ENCODE measurements at places on chromosomes 11 and 22. TPM values are rescaled to one million over a fixed set of nuclear protein-coding genes. Genes with fewer than 3 reads are reported as not detected.
A peak's percentile ranks its signal among the peaks of the same experiment; 100 is the strongest.

GRCh38 chr11:117859488-117860112 is 16.9 kb downstream of the FXYD6 start:
- no peaks in the 10 kb centered on the region for H3K4me1 ChIP-seq
- H3K4me3 ChIP-seq: no peak overlapping the region
- no peak overlapping the region for H3K27ac ChIP-seq
- no peaks in the 10 kb centered on the region for H3K36me3 ChIP-seq
- DNase-seq: no peak

DNA sequence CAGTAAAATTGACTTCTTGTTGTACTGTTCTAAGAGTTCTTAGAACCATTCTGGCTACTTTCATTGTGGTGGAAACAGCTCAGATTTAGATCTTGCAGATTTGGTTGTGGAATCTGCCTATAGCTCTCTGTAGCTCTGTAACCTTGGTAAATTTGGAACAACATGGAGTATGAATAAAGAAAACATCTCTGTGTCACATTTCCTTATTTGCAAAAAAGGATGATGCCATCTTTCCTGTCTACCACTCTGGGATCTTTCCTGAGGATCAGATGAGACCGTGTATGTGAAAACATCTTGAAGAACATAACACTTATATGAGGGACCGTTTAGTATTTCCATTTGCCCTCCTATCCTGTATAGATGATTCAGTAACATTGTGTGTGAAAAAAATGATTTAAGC is 9.1 kb downstream of the ACRV1 start:
- no peak overlapping the region for H3K4me3 ChIP-seq
- no peak overlapping the region for H3K27ac ChIP-seq
- H3K27me3 ChIP-seq: no peaks in the 10 kb centered on the region
- DNase-seq: no peak
- H3K4me1 ChIP-seq: no peaks in the 10 kb centered on the region

- no peak for DNase-seq
- H3K4me1 ChIP-seq: peaks cover 4% of the 10 kb centered on the region
- no peaks in the 10 kb centered on the region for H3K27me3 ChIP-seq
- H3K36me3 ChIP-seq: no peaks in the 10 kb centered on the region
- H3K27ac ChIP-seq: no peak overlapping the region
Measured at GRCh38 chr22:22079404-22080148, 97.0 kb upstream of the TOP3B start.

DNA sequence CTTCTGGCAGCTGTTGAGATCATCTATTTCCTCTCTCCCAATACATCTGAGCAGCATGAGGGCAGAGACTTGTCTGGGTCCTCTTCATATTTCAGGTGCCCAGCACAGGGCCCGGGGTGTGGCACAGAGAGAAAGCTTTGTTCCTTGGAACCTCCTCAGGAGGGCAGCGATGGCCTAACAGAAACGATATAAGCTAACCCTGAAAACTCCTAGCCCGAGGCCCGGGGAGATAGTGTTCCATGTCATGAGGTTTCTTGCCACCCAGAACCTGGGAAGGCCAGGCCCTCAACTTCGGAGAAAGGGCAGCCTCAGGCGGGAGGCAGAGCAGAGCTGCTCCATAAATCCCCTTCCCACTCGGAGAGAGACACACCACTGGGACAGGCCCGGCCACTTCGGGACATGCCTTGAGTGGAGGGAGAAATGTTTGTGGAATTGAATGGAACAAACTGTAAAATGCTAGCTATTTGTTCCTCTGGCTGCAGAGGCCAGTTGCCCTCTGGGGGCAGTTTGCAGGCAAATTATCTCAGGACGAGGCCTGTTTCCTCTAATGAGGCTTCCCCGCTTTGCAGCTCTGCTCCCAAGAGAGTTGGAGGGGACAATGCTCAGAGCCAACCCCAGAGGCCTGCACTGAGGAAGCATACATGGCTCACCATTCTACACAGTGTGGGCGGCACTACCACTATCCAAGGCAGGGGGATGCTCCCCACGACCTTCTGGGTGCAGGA is 11.6 kb downstream of the ARRB1 start:
- no peaks in the 10 kb centered on the region for H3K27me3 ChIP-seq
- H3K4me1 ChIP-seq: peaks cover 73% of the 10 kb centered on the region
- no peak for DNase-seq
- no peak overlapping the region for H3K4me3 ChIP-seq
- H3K27ac ChIP-seq: peak overlapping the region; percentile 75
- peaks cover 3% of the 10 kb centered on the region for H3K36me3 ChIP-seq

- H3K27ac ChIP-seq: no peak overlapping the region
- DNase-seq: no peak
- no peak overlapping the region for H3K4me3 ChIP-seq
- H3K27me3 ChIP-seq: no peaks in the 10 kb centered on the region
- 0 out of 2 replicates have a peak, but pooled peaks cover 5% of the 10 kb centered on the region for H3K4me1 ChIP-seq
Measured at GRCh38 chr22:36771356-36772063, 4.4 kb downstream of the IFT27 start.

DNA sequence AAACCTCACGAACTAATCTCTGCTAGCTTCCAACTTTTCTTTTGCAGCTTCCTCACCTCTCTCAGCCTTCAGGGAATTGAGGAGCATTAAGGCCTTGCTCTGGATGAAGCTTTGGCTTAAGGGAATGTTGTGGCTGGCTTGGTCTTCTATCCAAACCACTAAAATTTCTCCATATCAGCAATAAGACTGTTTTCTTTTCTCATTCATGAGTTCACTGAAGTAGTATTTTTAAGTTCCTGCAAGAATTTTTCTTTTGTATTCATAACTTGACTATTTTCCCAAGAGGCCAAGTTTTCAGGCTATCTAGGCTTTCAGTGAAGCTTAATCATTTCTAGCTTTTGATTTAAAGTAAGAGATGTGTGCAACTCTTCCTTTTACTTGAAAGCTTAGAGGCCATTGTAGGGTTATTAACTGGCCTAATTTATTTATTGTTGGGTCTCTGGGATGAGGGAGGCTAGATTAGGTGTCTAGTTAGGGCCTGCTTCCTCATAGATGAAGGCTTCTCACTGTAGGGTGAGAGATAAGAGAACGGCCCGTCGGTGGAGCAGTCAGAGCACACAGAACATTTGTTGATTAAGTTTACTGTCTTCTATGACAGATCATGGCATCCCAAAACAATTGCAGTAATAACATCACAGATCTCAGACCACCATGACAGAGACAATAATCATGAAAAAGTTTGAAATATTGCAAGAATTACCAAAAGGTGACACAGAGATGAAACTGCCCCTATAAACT is 33.2 kb downstream of the CSF2RB start:
- H3K36me3 ChIP-seq: no peaks in the 10 kb centered on the region
- H3K27me3 ChIP-seq: no peaks in the 10 kb centered on the region
- no peak for DNase-seq
- no peak overlapping the region for H3K4me3 ChIP-seq

DNA sequence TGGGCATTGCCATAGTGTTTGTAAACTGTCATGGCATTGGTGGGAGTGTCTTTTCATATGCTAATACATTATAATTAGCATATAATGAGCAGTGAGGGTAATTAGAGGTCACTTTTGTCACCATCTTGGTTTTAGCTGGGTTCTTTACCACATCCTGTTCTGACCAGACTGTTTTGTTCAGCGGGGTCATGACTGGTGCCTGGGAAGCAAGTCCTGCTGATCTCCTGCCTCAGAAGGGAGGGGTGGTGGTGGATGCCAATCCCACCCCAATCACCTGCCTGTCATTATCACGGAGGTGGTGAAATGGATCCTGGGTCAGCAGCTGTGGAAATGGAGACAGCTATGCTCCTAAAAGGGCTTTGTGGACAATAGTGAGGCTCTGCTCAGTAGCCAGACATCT is 31.2 kb downstream of the IL18 start:
- H3K4me1 ChIP-seq: no peaks in the 10 kb centered on the region
- no peak for DNase-seq
- no peak overlapping the region for H3K4me3 ChIP-seq
- no peak overlapping the region for H3K27ac ChIP-seq

GRCh38 chr11:117072517-117073461 is 25.4 kb downstream of the SIK3 start:
- peak overlapping the region; percentile 28 for H3K27ac ChIP-seq
- no peak overlapping the region for H3K4me3 ChIP-seq
- peak; percentile 78 for DNase-seq
- no peaks in the 10 kb centered on the region for H3K27me3 ChIP-seq
- H3K4me1 ChIP-seq: peaks cover 68% of the 10 kb centered on the region

DNA sequence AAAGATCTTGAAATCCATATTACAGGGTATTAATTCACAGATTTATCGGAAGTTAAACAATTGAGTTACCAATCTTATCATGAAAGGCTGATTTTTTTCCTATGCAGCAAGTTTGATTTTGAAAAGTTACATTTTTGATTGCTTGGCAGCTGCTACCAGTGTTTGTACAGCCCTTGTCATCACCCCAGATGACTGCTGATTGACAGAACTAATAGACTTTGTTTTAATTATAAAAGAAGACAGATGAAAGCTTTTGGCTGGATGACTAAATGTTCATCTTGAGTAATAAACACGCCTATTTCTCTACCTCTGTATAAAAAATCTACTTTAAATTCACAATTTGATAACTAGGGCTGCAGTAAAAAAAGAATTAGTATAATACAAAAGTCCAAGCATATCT is 259.7 kb downstream of the TTC28 start:
- no peak overlapping the region for H3K27ac ChIP-seq
- H3K27me3 ChIP-seq: no peaks in the 10 kb centered on the region
- no peak for DNase-seq
- no peak overlapping the region for H3K4me3 ChIP-seq

- H3K4me1 ChIP-seq: no peaks in the 10 kb centered on the region
- DNase-seq: no peak
- H3K27ac ChIP-seq: no peak overlapping the region
- H3K27me3 ChIP-seq: no peaks in the 10 kb centered on the region
- no peaks in the 10 kb centered on the region for H3K36me3 ChIP-seq
Measured at GRCh38 chr11:109071262-109071661, 350.7 kb upstream of the C11orf87 start.

DNA sequence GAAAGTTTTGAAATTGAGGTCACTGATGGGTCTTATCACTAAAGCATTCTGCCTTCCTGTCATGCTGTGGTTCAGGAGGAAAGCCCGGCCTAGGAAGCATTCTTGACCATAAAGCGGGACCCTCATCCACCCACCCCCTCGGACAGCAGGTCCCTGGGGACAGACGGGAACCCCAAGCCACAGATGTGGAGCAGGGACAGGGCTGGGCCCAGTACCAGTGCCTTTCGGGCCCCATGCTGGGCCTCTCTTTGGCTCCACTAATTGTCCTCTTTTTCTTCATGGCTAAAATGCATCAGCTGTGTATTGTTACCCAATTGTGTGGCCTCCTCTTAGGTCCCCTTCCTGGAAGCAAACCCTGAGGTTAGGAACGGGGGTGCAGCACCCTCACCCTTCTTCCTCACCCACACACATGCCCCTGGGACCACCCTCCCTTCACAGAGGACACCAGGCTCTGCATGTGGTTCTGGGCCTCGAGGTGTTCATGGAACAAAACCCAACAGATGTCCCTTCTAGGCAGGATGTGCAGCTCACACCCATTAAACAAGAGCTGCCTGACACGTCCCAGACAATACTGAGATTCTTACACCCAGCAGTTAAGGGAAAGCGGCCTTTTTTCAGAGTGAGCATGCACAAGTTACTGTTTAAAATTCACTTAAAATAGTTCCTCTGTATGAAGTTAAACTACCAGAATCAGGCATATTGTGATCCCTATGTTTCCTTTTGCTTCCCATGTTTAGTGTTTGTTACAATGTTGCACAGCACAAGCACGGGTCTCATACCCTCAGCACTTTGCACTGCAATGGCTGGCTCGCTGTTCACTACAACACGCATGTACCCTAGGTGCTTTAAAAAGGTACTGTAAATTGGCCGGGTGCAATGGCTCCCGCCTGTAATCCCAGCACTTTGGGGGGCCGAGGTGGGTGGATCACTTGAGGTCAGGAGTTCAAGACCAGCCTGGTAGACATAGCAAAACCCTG is 807.6 kb downstream of the BRD1 start:
- H3K27ac ChIP-seq: no peak overlapping the region
- no peaks in the 10 kb centered on the region for H3K27me3 ChIP-seq
- no peak for DNase-seq
- no peaks in the 10 kb centered on the region for H3K36me3 ChIP-seq
- H3K4me3 ChIP-seq: no peak overlapping the region

GRCh38 chr11:17734986-17735817 is 621 bp downstream of the KCNC1 start:
- DNase-seq: peak; percentile 88
- peaks cover 12% of the 10 kb centered on the region for H3K4me1 ChIP-seq
- peak overlapping the region; percentile 40 for H3K4me3 ChIP-seq
- H3K27me3 ChIP-seq: no peaks in the 10 kb centered on the region
- H3K36me3 ChIP-seq: no peaks in the 10 kb centered on the region

GRCh38 chr22:36069368-36069767 is 40.7 kb upstream of the RBFOX2 start:
- H3K36me3 ChIP-seq: no peaks in the 10 kb centered on the region
- H3K4me3 ChIP-seq: no peak overlapping the region
- DNase-seq: no peak
- no peaks in the 10 kb centered on the region for H3K27me3 ChIP-seq
- no peaks in the 10 kb centered on the region for H3K4me1 ChIP-seq

- H3K4me3 ChIP-seq: no peak overlapping the region
- peak overlapping the region; percentile 81 for H3K27ac ChIP-seq
- H3K36me3 ChIP-seq: no peaks in the 10 kb centered on the region
- DNase-seq: peak; percentile 67
- H3K27me3 ChIP-seq: no peaks in the 10 kb centered on the region
Measured at GRCh38 chr11:2741377-2742131, 41.8 kb upstream of the KCNQ1OT1 start.

GRCh38 chr11:117089685-117090084 is 8.5 kb downstream of the SIK3 start:
- no peak overlapping the region for H3K4me3 ChIP-seq
- 0 out of 2 replicates have a peak, but pooled peaks cover 2% of the 10 kb centered on the region for H3K36me3 ChIP-seq
- peak overlapping the region; percentile 75 for H3K27ac ChIP-seq

Gene FAM180B
- total RNA-seq: not detected

Gene TCN2
- 11.9 TPM for total RNA-seq

Gene IGSF9B
- 4.3 TPM for total RNA-seq

Gene OR51E1
- not detected for total RNA-seq

Gene CEND1
- not detected for total RNA-seq

Gene PHOX2A
- not detected for total RNA-seq

Gene SCGB2A2
- total RNA-seq: not detected

Gene OR8G5
- not detected for total RNA-seq

Gene OSBPL5
- 4.9 TPM for total RNA-seq

Gene PRAME
- total RNA-seq: not detected

Gene HEPHL1
- not detected for total RNA-seq

Gene SLC17A6
- total RNA-seq: not detected

Gene RRM1
- 152 TPM for total RNA-seq

Gene FDXACB1
- total RNA-seq: 4.3 TPM
